Suppressor macrophage (primary cell): ENCODE measurements at places on chromosomes 16 and 17.

- DNase-seq, result no peak
Observed at GRCh38 chr17:3260600-3260999, 37.6 kb downstream of the OR3A1 start.

DNA sequence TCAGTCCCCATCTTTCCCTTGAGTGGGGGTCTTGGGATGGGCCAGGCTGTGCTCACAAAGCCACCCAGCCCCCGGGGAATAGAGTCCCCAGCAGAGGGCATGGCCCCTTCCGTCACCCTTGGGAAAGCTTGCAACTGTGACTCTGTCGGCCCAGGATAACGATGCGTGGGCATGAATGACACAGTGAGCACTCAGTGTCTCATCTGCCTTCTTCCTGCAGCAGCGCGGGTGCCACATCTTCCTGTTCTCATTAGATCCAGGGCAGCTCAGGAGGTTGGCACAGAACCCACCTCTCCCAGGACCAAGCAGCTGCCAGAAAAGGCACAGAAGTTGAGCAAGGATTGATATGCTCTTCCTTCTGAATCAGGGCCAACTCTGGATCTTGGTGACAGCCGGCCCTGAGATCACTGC, 84.7 kb downstream of the MRC2 start:
- no peak for DNase-seq

- no peak for DNase-seq
Observed at GRCh38 chr17:298791-299450, 53.7 kb downstream of the RPH3AL start.

DNA sequence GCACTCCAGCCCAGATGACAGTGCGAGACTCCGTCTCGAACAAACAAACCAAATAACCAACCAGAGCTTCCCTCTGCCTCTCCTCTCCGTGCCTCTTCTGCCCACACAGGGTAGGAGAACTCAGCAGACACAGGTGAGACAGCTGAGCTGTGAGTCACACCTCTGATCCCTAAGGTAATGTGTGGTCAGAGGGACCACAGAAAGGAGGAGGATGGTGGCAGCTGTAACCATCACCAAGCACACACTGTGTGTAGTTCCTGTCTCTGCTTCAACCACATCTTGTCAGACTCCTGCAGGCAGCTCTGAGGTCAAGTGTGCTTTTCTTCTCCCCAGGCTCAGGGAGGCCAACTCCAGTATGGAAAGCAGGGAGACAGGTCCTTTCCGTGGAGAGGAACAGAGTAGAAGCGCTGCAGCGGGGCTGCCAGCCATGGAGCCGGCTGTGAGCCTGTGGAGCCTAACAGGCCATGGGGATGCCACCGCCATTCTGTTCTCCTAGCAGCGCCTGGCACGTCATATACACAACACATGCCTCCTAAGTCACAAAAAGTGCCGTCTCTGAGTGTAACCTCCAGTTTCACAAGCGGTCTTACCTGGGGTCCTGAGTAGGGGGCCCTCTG, 7.1 kb downstream of the NUDT16L1 start:
- no peak for DNase-seq

- no peak for DNase-seq
Observed at GRCh38 chr16:73306901-73307413, 259.0 kb upstream of the ZFHX3 start.

DNA sequence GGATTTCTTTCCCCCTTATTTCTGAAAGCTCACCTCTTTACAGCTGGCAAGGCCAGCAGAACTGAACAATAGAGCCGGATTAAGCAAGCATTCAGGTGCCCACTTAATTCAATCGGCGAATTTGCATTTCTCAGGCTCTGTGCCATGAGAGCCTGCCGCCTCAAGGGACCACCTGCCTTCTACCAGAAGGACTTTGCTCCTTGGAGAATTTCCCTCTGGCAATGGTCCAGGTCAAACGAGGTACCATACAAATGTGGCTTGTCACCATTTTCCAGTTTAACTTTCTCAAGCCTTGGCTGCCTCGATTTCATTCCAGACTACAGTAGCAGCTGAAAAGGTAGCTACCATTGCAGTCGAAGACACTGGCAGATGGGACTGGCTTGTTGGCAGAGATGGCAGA, 534.0 kb downstream of the MAF start:
- DNase-seq, result no peak

GRCh38 chr16:16994831-16995230, 475.9 kb downstream of the XYLT1 start:
- DNase-seq, result no peak

DNA sequence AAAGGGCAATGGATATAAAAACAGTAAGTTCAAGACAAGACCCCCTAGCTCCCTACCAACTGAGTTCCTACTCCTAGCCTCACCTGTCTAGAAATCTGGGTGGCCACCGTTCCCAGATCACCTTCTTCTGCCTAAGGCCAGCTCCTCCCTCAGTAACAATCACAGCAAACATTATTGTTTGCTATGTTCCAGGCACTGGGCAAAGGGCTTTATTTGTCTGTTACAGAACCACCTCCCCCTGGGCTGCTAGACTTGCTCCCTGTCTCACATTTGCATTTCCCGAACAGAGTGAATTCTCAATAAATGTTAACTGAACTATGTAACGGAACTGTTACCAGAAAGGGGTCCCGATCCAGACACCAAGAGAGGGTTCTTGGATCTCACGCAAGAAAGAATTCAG, 6.8 kb downstream of the LRRC3C start:
- DNase-seq, result no peak

GRCh38 chr17:62724398-62725146, 83.5 kb downstream of the MARCHF10 start:
- DNase-seq, result peak; percentile 65

- DNase-seq, result no peak
Observed at GRCh38 chr17:78737332-78737731, 44.7 kb downstream of the CYTH1 start.

DNA sequence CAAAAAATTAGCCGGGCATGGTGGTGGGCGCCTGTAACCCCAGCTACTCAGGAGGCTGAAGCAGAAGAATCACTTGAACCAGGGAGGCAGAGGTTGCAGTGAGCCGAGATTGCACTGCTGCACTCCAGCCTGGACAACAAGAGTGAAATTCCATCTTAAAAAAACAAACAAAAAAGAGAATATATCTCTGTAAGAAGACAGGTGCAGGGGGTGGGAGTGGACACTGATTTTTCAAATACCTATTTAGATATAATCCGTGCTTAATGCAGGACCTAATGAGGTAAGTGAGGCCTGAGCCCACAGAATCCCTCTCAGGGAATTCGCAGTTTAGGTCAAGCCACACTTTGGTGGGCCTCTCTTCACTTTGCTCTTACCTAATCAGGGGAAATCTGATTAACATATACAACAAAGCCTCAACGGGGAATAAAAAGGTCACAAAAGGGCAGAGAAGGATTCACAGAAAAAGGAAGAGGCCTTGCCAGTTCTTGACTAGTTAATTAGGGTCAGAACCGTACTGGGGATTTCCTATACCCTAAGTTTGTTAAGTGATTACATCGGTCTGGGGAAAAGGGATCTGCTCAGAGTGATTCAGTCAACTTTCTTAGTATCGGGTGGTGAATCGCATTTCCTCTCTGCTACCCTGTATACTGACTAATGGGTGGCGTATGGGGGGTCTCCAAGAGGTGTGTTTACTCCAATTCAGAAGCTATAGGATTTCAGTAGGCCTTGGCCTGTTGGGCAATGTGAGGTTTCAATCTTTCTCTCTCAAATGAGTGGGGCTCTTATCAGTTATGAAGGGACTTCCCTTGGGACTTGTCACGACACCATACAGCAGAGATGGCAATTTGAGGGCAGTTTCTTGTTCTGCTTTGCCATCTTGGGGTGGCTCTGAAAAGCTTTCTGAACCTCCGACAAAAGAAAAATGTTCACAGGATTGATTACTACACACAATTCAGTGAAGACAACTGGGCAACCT, 1.9 kb upstream of the NFAT5 start:
- peak; percentile 70 for DNase-seq

GRCh38 chr16:81266680-81267095, 28.2 kb downstream of the BCO1 start:
- DNase-seq, result no peak

- DNase-seq, result no peak
Observed at GRCh38 chr16:4052096-4052495, 64.1 kb downstream of the ADCY9 start.
